ENCODE measurements at places on chromosomes 4 and X.

DNA sequence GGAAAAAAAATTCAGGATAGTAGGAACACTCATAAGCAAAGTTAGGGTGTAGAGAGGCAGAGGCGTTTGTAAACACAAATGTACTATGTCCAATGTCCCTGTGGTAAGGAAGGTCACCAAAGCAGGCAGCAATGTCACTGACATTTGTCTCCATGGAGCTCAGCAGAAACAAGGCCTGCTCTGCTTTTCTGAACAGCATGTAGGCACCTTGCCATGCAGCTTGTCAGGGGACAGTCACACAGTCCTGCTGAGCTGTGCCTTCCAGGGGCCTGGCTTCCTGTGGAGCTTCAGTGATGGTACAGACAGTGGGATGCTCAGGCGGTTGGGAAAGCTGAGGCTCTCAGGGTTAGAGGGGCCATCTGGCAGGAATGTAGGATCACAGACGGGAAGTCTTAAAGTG lies 74.5 kb upstream of the HS3ST1 start:
- DNase-seq: no peak

DNA sequence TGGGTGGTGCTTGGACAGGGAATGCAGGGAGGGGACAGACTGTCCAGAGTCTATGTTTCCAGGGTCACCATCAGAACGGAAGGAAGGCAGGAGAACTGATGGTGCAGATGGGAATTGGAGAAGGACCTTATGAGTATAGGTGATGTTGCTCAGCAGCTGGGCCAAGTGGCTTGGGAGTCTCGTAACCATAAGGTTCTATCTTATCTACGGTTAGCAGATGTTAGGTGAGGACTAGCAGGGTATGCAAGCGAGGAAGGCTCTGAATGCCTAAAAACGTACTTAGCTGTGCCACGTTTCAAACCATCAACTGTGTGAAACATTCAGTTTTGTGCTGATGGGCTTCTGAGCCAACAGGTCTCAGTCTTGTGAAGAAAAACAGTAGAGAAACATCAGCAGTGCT lies 22.4 kb downstream of the MAGEA9 start:
- DNase-seq: no peak

GRCh38 chr4:165124488-165124887 lies 11.8 kb upstream of the TMEM192 start:
- DNase-seq: no peak

DNA sequence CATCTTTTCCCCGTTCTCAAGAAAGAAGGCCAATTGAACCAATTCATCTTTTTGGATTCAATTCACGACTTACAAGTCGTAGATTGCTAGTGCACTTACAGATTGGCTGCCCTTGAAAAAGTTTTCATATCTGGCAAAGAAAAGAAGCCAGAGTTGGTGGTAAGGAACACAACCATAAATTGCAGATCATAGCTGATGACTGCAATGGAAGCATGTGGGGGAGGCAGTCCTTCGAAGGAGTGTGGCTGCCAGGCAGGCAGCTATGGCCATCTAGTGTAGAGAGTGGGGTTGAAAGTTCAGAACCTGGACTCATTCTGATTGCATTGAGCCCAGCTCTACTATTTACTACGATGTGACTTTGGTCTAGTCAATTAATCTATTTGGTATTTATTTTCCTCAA lies 4.5 kb downstream of the GPM6A start:
- no peak for DNase-seq

GRCh38 chrX:13223868-13224567 lies 95.8 kb downstream of the ATXN3L start:
- DNase-seq: peak; percentile 11

GRCh38 chr4:1167244-1167949 lies 5.0 kb downstream of the SPON2 start:
- DNase-seq: peak; percentile 70

- DNase-seq: no peak
These were observed 107.7 kb upstream of the LRPAP1 start for GRCh38 chr4:3639613-3640586.

DNA sequence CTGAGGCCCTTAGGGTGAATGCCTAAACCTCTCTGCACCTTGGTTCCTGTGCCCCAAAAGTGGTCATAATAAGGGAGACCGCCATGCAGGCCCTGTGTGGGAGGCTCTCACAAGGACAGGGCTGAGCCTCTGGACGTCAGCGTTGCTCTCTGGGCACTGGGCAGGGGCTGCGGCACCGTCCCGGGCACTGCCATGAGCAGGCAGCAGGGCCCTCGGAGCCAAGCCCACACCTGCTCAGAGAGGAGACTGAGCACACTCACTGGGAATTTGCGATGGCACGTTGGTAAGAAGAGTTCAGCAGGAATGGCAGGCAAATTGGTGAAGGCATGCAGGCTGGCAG lies 123.4 kb downstream of the HMX1 start:
- no peak for DNase-seq

DNA sequence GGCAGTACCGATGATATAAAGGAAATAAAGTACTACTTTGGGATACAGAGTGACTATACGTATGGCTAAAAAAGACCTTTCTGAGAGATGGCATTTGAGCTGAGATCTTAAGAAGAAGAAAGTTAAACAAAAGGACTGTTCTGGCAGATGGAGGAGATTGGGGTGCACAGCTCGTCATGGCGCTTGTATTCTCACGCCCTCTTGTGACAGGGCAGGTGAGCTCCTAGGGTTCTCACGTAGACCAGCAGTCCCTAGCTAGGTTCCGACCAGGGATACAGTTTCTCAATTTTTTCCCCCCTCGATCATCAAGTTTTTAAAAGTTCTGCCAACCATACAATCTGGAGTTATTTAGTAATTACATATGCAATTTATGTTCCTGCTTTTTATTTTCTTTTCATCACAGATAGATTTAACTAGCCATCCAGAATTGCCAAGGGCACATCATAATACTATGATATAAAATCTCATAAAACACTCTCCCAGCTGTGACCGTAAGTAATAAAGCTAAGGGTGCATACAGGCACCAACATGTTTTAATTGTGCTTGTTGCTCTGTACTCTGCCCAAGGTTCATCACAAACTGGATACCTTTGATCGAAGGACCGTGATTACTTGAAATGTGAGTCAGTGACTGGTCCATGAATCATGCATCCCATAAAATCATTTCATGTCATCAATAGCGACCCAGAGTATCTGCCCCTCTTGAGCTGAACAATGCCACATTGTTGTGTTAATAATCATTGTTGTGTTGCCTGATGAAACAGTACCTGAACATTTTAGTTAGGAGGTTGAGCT lies 69.4 kb upstream of the ZNF518B start:
- DNase-seq: no peak

- no peak for DNase-seq
These were observed 70.5 kb downstream of the SLC9A6 start for GRCh38 chrX:136055651-136056221.

GRCh38 chr4:72442147-72442546 lies 126.9 kb downstream of the ADAMTS3 start:
- DNase-seq: no peak

DNA sequence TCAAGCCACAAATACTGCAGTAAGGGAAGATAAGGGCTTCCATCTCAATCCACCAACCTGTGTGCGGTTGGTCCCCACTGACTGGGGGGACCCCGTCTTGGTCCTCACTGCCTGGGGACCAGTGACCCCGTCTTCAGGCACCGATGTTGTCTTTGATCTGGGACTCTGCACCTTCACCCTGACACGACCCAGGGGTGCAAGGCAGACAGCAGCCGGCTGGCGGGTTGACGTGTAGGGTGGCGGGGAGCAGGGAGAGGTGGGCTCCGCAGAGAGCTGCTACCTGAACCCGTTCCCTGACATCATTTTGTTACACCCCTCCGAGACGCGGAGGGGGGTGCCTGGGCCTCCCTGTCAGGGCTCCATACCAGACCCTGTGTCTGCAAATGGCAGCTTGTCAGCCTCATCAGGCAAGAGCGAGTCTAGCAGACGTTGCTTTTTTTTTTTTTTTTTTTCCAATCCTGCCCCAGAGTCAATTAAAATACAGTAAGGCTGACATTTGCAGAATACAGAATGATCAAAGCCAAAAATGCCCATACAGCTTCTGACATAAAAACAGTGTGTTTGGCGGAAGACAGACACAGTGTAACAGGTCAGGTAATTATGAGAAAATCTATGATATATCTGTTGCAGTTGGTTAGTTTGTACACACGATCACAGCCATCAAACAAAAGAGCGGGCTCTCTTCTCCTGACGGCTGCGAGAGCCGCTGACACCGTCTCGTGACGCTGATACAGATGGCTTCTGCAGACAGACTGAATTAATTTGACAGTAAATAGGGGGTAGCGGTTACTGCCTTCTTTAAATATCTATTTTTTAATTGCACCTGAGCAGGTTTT lies 118.6 kb downstream of the CRLF2 start:
- DNase-seq: no peak

DNA sequence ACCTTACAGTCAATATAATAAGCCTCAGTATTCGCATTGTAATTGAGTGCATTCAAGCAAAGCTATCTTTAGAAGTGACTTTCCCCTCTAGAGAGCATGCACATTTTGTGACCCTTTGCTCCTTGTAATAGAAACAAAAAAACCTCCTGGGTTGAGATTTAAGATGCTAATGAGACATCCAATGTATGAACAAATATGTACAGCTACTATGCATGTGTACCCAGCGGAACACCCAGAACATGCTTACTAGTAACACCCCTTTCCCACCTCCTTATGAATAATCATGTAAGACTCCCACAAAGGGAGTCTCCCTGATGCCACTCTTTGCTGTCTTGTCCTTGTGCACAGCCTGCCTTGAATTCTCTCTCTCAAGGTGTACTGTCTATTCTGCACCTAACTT lies 205.5 kb downstream of the PRR32 start:
- DNase-seq: no peak

DNA sequence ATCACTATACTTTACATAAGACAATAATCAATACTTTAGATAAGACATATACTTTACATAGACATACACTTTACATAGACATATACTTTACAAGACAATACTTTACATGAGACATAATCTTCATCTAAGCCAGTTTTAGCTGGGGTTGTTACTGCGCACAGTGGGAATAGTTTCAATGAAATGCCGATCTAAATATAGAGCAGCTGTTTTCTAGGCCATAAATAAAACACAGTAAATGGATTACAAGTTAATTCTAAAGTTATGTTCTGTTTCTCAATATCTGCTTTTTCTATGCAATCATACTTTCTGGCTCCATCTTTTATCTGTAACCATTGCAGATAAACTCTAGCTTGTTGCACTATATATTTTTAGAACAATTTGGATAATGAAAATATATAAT lies 1470.6 kb upstream of the PABPC4L start:
- DNase-seq: no peak

- no peak for DNase-seq
These were observed 10.6 kb upstream of the IRAK1 start for GRCh38 chrX:154030266-154030665.

DNA sequence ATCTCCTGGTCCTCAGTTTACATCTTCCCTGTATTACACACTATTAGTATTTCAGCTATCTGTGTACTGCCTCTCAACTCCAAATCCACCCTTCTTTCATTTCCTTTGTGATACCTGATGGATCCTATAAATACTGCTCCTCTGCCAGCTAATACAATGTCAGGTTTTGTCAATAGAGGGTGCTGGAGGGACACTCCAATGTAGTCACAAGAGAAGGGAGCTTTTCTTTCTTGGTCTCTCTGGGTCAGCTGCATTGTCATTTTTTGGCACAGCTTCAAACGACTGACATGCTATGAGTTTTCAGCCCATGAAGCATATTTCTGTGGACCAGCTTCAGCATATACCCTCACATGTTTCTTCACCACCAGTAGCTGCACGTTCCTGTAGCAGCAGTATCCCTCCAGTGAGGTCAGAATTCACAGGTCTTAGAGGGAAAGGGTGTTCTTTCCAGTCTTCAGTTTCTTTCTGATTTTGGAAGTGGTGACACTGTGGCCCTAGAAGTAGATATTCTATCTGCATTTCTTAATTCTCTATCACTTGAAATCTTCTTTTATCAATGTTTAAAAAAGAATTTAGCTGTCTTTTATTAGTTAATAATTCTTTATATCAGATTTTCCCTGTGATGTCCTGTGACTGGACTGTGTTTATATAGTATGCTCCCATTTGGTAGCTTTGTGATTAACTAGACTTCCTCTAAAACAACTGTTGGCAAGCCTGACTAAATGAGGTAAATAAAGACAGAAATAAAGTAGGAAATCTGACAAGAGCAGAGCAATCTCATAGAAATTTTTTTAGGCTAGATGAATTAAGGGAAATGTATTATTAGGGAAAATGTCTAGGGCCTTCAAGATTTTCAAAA lies 60.6 kb downstream of the GABRA2 start:
- peak; percentile 56 for DNase-seq

DNA sequence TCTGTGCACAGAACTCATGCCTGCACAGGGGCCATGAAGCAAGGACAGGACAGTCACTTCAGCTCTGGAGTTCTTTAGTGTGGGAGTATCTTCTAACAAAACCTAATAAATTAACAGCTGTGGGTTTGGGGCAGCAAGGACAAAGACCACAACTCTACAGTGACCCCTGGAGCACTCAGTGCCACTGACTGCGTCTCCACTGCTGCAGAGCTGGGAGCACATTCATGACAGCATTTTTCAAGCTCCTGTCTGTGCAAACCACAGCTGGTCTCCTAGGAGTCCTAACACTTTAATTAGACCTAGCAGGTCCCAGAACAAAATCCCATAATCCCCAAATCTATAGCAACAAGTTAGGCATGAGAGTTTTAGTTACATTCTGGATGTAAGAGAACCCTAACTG lies 76.5 kb downstream of the RTL9 start:
- DNase-seq: no peak

GRCh38 chrX:476724-477075 lies 90.0 kb upstream of the PPP2R3B start:
- no peak for DNase-seq

DNA sequence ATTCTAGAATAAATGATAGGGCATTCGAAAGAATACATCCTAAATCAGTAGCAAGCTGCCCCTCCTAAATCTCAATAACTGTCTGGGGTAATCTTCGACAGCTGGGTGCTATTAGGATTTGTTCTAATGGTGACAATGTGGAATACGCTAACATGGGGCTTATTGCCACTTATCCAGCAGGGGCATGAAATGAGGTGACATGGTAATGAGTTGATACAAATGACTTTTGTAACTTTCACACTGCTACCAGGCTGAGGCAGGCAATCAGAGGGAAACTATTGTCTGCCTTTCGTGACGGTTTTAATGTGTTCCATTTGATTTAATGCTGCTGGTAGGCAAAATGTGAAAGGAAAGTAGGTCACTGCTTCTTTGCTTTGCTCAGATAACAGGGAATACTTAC lies 1047.4 kb upstream of the PABPC4L start:
- no peak for DNase-seq

- DNase-seq: no peak
These were observed 15.9 kb downstream of the MID1IP1 start for GRCh38 chrX:38817004-38817703.

- no peak for DNase-seq
These were observed 5.2 kb downstream of the BANK1 start for GRCh38 chr4:101795704-101796103.

GRCh38 chrX:136879001-136879687 lies 1.4 kb downstream of the RBMX start:
- no peak for DNase-seq
